Right kidney (tissue), 9 donors: ENCODE measurements at places on chromosomes 5 and 9.

GRCh38 chr5:6765612-6766525 is 52.6 kb downstream of the TENT4A start:
- peak; percentile 41 for DNase-seq

GRCh38 chr5:1494780-1495524 is 28.8 kb downstream of the LPCAT1 start:
- no peak for DNase-seq

DNA sequence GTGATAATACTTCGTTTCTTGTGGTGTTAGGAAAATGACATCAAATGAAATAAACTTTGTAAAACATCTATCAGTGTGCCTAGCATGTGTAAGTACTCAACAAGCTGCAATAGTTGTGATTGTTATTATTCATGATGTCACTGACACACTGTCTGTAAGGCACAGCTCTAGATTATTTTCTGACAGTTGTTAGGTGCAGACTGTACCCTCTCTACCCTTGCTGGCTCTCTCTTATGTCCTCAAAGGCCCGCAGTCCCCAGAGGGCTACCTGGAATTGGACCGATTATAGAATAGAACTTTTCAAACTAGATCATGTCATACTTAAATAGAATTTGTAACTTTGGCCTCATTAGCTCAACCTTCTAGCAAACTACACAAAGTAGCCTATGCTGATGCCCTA is 65.9 kb upstream of the VCAN start:
- DNase-seq: no peak

DNA sequence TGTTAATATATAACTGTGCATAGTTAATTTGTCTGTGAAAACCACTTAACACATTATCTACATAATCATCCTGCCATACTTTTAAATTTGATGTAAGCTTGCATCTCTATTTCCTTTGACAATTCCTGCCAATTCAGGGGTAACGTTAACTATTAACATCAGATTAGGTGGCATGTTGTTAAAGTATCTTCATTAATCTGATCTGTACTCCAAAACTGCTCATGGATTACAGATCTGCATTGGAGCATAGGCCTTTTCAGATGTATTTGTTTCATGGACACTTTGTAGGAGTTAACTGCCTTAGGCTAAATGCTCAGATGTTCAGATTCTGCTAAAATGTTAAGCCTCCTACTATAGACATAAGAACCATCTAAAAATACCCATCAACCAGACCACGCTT is 3.1 kb downstream of the RPS6 start:
- no peak for DNase-seq
